ENCODE measurements at places on chromosomes 13 and 19.

DNA sequence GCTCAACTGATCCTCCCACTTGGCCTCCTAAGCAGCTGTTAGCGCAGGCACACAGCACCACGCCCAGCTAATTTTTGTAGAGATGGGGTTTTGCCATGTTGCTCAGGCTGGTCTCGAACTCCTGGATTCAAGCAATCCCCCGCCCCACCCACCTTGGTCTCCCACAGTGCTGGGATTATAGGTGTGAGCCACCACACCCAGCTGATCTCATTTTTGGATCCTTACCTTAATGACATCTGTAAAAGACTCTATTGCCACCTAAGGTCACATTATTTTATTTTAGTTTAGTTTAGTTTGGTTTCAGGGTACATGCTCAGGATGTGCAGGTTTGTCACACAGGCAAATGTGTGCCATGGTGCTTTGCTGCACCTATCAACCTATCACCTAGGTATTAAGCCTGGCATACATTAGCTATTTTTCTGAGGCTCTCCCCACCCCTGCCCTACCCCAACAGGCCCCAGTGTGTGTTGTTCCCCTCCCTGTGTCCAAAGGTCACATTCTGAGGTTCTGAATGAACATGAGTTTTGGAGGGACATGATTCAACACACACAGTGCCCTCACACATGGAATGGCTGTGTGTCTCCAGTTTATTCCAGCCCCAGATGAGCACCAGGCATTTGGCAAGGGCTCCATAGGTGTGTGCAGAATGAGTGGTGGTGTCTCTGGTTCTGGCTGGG is 1.3 kb downstream of the OR10H5 start:
- DNase-seq: no peak

DNA sequence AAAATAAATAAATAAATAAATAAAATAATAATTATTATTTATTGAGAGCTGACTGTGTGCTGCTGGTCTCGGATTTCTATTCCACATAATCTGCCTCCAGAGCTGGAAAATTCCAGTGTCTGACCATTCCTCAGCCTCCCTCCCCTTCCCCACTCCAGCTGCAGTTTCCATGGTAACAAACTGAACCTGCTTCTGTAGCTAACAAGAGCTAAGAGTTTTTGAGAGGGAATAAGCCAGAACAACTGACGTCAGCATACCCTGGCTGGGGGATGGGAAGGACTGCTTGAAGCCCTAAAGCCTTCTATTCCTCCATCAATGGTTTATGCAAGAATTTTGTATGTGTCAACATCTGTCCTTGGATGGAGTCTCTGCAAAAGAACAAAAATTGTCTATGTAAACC is 26.0 kb upstream of the PEG3 start:
- no peak for DNase-seq

DNA sequence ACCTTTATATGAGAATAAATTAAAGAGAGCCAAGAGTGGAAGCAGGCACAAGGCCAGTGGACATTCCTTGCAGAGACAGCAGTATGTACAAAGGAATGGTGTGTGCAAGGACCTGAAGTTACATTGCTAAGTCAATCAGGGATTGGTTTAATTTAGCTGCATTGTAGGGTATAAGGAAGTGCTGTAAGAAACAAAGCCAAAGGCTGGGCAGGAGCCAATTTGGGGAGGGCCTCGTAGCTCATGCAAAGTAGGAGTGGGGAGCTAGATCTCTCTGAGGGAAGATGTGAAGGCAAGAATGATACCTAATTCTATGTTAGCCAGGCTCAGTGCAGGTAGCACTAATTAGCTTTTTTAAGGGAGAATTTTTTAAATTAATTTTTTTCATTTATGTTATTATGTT is 76.7 kb downstream of the SLAIN1 start:
- no peak for DNase-seq

GRCh38 chr13:29301027-29301426 is 294.5 kb downstream of the SLC7A1 start:
- DNase-seq: no peak

DNA sequence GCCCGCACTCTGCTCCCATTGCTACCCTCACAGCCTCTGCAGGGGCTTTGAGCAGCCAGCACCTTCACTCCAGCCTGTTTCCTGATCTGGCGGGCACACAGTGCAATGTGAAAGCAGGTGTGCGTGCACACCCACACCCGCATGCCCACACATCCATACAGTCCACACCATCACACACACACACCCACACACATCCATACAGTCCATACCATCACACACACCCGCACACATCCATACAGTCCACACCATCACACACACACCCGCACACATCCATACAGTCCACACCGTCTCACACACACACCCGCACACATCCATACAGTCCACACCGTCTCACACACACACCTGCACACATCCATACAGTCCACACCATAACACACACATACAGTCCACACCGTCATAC is 28.0 kb downstream of the PIAS4 start:
- DNase-seq: no peak

- no peak for DNase-seq
These were observed 16.5 kb upstream of the ERCC1 start for GRCh38 chr19:45440259-45440638.

DNA sequence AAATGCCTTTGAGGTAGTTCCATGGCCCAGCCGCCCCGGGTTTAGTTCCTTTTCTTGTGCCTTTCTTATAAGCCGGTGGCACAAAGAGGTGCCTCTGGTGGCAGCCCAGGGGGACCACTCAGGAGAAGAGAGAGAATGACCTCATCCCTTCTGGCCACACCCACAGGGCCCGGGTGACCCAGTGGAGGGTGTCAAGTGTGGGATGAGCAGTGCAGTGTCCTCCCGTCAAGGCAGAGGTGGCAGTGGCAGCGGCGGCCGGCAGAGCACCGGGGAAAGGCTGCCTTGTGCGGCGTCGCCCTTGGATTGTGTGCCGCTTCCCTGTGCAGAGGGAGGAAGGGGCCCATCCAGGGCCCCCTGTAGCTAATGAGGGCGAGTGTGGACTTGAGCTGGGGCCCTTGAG is 47.9 kb downstream of the KDM4B start:
- no peak for DNase-seq

GRCh38 chr19:7982651-7983099 is 22.8 kb downstream of the ELAVL1 start:
- DNase-seq: no peak

GRCh38 chr19:29878973-29879654 is 62.9 kb upstream of the URI1 start:
- no peak for DNase-seq

Measured in activated gamma-delta T cell treated with anti-CD3 and anti-CD28 coated beads, Interleukin-2, amount 50 U/mL, for 16 hours (primary cell).